Dermis blood vessel endothelial cell (primary cell): ENCODE measurements at places on chromosomes 16 and 17.
A peak's percentile ranks its signal among the peaks of the same experiment; 100 is the strongest.

- no peak for DNase-seq
Observed at GRCh38 chr16:77376358-77376757, 58.5 kb downstream of the ADAMTS18 start.

- peak; percentile 40 for DNase-seq
Observed at GRCh38 chr17:76147211-76148014, 6.4 kb upstream of the FOXJ1 start.

DNA sequence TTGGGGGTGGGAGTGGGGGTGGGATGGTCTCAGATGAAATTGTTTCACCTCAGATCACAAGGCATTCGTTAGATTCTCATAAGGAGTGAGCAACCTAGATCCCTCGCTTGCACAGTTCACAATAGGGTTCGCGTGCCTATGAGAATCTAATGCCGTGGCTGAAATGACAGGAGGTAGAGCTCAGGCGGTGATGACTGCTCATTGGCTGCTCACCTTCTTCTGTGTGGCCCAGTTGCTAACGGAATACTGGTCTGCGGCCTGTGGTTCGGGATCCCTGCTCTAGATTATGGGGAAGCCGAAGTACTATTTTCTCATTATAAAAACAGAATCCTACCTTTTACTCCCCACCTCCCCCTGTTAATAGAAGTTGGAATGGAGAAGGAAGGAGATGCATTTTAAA is 18.9 kb downstream of the CLTC start:
- DNase-seq = no peak

- no peak for DNase-seq
Observed at GRCh38 chr17:56119936-56120335, 33.3 kb upstream of the ANKFN1 start.

DNA sequence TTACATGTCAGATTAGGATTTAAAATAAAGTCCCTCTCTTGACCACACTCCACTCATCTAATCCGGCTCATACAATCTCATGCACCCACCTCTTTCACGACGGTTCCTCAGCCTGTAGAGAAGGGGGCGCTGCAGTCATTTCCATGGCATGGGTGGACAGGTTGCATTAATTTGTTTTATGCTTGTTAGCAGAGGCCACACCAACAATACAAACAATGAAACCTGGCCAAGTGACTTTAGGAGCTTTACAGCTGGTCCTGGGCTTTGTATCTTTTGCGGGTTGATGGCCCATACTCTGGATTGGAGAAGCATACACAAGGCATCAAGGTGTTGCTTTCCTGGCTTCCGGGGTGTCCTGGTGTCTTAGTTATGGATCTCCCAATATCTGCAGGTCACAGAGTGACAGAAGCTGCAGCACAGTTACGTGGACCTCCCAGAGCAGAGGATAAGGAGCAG is 9.7 kb upstream of the SNF8 start:
- DNase-seq = peak; percentile 69

DNA sequence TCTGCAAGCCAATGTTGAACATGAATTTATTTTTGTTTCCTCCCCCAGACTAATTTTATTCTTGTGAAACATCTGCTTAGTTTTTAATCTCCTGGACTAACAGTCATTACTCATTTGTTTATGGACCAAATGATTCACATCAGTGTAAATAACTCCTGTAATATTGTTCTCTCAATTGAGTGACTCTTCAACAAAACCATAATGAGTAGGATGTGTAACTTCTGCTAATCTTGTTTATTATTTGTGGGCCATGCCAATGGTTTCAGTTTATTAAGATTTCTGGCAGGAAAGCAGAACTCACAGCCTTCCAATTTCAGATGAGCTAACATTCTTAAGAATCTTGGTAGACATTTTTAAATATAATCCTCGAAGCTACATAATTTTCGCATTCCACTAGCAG is 1216.3 kb upstream of the GOT2 start:
- no peak for DNase-seq

GRCh38 chr17:49360796-49361128 is 1.3 kb downstream of the ZNF652 start:
- DNase-seq = peak; percentile 62
